ENCODE measurements at places on chromosomes 3 and 15.

- DNase-seq: no peak
Observed at GRCh38 chr3:99859825-99860224, 42.2 kb downstream of the CMSS1 start.

DNA sequence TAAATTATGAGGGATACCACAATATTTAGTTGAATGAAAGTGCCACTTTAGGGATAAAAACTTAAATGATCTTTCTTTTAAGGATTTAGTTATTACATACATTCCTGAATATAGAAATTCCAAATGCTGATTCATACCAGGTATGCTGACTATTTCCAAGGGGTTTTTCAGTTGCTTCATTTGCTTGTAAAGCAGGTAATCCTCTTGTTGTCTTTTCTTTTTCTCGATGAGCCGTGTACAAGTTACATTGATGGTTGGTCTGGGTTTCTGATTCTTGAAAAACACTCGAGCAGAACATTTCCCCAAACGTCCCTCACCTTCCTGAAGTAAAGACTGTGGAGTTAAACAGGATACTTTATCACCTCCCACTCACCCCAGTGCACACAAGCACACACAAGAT, 21.7 kb downstream of the RARRES1 start:
- no peak for DNase-seq

GRCh38 chr15:57747206-57747896, 40.8 kb downstream of the POLR2M start:
- peak; percentile 19 for DNase-seq

DNA sequence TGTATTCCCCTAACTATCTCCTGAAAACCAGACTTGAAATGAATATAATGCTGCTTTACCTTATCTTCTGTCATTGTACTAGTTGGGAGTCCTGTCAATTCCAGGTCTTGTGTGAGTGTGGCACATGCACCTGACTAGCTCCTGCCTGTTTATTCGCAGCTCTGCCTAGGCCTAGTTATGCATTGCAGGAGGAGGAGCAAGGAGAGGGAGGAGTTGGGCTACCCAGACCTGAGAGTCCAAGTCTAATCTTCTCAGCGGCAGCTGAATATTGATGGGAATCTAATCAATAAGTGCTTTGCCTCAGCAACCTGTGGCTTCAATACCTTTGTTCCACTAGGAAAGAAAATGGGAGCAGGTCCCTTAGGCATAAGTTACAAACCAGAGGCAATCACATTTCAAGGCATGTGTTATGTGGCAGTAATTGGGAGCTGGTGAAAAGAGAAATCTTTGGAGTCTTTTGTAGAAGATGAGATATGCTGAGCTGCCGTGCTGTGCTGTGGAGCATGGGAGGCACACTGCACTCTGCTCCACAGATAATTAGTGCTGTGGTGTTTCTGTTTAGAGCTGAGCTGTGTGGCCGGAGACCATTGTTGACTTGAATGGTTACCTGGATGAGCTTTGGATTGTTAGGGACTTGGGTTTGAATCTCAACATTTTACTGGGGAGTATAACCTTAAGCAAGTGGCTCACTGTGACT, at the start of gene SLC2A2:
Gene SLC2A2 (minus strand): TSS at position 124 of the 697 bp plus-strand sequence. CDS start 50 bp downstream, at position 74.
- DNase-seq: no peak

DNA sequence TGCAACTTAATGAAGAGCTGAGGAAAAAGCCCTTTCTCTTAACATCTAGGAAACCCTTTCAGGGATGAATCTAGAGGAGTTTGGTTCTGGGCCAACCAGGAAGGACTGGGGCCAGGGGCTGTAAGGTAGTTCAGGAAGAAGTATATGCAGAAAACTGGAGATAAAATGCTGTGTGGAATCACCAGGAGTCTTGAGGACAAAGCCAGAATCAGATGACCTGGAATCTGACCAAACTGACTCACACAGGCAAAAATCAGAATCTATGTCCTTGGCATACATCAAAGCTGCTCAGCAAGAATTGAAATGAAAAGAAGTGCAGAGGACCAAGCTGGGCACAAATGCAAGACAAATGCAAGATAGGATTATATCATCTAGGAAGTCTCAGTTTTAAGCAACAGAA, 59.4 kb upstream of the ATP2C1 start:
- no peak for DNase-seq

DNA sequence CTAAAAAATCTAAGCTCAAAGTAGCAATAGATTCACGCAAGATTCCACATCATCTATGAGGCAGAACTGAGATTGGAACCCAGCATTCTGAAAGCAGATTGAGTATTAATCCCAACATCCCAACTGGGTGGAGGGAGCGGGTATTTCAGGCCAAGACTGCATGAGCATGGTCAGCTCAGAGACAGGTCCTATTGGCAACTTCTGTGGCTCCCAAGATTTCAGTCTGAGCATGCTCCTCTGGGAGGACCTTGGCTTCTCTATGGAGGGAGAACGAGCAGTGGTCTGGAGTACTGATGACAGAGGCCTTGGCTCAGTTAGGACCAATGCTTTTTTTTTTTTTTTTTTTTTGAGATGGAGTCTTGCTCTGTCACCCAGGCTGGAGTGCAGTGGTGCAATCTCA, 4.0 kb upstream of the ITGA11 start:
- no peak for DNase-seq

- no peak for DNase-seq
Observed at GRCh38 chr3:192802957-192803899, 75.9 kb upstream of the FGF12 start.

DNA sequence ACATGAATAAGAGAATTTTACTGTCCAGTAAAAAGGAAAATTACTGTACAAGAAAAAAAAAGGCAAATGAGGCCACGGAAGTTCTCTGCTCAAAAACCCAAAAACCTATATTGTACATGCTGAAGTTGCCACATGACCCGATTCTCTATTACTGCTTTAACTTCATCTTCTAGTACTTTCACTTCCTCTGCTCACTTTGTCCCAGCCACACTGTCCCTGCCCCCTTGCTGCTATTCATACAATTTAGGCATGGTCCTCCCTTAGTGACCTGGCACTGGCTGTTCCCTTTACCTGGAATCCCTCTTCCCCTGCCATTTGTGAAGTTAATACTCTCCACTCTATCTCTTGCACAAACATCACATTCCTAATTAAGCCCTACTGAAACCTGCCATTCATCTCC, 457.4 kb downstream of the MAGI1 start:
- DNase-seq: no peak

GRCh38 chr15:83504365-83504764, 57.2 kb downstream of the SH3GL3 start:
- DNase-seq: no peak

DNA sequence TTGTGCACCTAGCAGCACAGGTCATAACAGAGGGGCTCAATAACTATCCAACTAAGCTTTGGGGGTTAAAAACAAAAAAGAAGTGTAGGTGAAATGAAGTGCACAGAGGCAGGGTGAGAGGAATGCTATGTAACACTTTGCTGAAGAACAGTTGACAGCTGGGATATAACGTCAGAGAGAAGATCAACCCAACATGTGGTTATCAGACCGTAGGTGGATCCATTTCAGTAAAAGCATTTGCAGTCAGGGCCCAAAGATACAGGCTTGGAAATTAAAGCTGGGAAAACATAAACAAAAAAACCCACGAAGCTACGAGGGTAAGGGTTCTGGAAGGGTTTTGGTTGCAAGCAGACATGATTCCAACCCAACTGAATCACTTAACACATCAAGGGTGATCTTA, 377.5 kb upstream of the NR2F2 start:
- no peak for DNase-seq

DNA sequence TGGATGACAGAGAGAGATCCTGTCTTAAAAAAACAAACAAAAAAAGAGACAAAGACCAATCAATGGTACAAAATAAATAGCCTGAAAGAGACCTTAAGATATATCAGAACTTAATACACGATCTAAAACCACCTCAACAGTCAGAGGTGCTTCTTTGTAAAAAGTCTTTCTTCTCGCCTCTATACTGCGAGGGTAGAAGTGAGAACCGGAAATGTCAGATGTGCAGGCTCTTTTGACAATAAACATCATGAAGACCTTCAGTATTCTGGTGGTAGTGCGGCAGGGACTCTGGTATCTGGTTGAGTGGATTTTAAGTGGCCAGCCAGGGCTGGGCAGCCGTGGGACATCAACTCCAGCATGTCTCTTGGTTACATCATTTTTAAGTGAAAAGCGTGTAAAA, 30.0 kb downstream of the RUBCN start:
- no peak for DNase-seq

GRCh38 chr3:31077021-31077601, 182.7 kb upstream of the GADL1 start:
- no peak for DNase-seq

GRCh38 chr3:10426346-10427220, 78.8 kb downstream of the ATP2B2 start:
- DNase-seq: no peak

DNA sequence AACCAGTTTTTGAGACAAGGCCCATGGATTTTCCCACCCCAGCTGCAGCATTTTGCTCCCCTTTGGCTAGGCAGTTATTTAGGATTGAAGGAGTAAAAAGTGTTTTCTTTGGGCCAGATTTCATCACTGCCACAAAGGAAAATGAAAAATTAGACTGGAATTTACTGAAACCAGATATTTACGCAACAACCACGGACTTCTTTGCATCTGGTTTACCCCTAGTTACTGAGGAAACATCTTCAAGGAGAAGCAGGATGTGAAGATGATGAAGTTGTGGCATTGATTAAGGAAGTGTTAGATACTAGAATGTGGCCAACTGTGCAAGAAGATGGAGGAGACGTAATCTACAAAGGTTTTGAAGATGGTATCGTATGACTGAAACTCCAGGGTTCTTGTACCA, 165.2 kb upstream of the MYRIP start:
- DNase-seq: no peak

DNA sequence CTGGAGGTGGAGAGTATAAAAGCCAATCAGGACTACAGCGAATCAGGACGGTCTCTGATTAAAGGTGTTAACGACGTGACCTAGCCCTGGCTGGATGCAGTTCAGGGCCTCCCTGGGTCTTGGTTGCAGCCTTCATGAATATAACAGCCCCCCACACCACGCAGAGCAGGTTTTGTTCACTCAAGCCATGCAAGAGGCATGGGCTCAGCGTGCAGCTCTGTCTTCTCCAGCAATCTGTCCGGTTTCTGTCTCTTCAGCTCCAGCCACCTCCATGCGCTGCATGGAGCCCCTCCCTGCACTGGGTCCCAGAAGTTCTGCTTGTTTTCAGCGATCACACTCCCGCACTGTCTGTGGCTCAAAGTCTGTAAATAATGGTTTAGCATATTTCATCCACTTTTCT, 57.1 kb upstream of the CHRNA7 start:
- no peak for DNase-seq

DNA sequence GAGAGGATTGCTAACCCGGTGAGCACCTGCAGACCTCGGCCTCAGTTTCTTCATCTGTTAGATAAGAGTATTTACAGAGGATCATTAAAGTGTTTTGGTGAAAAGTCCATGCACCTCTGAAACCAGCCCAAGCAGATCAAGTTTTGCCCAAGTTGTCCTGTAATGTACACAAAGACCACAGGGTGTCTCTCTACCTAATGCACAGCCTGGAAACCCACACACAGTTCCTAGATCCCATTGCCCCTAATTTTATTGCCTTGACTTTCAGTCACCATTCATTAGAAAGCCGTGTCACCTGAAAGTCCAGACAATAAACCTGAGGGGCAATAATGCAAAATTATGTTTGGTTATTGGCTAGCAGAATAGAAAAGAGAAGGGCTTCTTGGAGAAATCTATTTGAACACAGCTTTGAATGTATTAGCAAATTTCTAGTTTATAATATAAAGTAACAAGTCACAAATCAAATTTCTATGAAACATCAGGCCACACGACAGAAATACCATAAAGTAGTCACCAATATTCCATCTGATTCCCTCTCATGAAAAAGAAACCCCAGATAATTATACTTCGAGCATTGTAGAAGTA, 161.3 kb upstream of the SLC2A2 start:
- no peak for DNase-seq

DNA sequence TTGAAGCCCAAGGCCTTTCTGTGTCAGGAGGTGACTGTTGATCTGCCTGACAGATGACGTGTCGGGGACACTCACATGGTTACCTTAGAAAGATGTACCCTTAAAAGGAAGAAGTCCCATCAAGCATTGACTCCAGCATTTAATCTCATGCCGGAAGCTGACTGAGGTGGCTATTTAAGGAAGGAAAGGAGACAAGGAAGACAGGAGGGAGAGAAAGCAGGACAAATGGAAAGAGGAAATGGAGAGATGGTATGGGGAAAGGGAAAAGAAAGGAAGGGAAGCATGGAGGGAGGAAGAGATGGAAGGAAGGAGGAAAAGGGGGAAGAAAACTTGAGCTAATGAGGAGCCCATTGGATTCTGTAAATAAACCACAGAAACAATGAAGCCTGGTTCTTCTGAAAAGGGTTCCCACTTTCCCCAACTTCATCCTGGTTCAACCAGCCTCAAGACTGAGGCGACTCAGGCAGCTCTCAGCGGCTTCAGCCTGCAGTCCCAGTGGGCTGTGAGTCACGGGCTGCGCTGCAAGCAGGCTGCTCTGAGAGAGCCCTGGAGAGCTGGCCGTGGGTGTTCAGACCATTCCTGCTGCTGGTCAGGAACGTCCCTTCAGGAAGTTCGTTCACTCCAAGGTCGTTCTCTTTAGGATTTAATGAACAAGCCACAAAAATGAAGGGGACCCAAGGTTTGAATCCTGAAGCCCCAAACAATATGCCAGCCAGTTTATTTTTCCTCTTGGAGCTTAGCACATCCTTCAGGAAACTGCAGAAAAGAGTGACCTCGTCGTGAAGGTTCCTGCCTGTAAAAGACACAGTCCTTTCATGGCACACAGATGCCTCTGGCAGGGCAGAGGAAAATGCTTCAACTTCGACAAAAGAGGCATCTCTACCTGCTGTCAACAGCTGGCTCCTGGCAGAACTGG, 69.6 kb upstream of the THBS1 start:
- DNase-seq: no peak

- no peak for DNase-seq
Observed at GRCh38 chr15:98733098-98733497, 84.8 kb downstream of the IGF1R start.

GRCh38 chr3:4360817-4361216, 57.6 kb downstream of the SETMAR start:
- DNase-seq: no peak

GRCh38 chr3:138426211-138426610, 8.2 kb upstream of the ESYT3 start:
- no peak for DNase-seq

DNA sequence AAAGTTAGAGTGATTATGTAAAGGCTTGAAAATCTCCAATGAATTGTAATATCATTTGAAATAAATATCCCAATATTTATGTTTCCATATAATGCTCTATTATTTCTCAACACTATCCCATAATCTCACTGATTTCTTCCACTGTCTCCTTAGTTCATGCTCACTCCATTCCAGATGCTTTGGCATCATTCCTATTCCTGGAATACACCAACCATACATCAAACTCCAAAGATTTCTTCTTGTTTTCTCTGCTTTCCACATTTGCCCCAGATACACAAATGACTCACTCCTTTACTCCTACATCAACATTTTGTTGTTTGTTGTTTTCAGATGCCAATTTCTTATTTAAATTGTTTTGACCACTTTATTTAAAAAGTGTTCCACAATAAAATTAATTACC, 1390.8 kb downstream of the ZPLD1 start:
- DNase-seq: no peak

GRCh38 chr15:82875411-82876003, 66.1 kb downstream of the WHAMM start:
- DNase-seq: no peak

- DNase-seq: no peak
Observed at GRCh38 chr3:197960694-197961581, 921 bp downstream of the LMLN start.
